IMR-90 (cell line): ENCODE measurements at places on chromosomes 7 and 10. TPM values are rescaled to one million over a fixed set of nuclear protein-coding genes. Genes with fewer than 3 reads are reported as not detected.

DNA sequence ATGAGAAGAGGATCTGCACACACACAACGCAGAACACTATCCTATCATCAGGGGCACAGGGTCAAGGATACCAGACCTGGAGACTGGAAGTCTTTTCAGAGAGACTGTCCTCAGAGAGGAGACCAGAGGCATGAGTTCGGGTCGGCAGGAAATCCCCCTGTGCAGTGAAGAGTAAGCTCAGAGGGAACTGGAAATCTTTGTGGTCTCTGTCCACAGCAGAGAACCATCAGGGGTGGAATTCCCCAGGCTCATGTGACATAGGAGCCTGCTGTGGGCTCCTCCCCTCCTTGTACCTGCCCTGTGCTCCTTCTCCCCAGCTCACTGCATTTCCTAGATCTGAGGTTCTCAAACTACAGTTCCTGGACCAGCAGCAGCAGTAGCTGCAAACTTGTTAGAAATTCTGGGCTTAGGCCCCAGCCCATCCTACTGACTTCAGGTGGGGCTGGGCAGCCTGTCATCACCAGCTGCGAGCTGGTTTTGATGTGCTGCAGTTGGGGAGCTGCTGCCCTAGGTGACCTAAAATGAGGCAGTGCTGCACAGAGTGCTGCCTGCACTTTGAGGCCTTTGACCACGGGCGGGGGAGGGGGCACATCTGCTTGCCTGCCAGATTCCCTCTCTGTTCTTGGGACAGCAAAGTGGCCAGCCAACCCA is 2.4 kb downstream of the ZMIZ2 start:
- no peak overlapping the region for H3K4me3 ChIP-seq
- H3K36me3 ChIP-seq, result peaks cover 2% of the 10 kb centered on the region; the same call in 1 of the 2 replicates
- peak; percentile 52 for DNase-seq
- no peak overlapping the region for H3K27ac ChIP-seq

DNA sequence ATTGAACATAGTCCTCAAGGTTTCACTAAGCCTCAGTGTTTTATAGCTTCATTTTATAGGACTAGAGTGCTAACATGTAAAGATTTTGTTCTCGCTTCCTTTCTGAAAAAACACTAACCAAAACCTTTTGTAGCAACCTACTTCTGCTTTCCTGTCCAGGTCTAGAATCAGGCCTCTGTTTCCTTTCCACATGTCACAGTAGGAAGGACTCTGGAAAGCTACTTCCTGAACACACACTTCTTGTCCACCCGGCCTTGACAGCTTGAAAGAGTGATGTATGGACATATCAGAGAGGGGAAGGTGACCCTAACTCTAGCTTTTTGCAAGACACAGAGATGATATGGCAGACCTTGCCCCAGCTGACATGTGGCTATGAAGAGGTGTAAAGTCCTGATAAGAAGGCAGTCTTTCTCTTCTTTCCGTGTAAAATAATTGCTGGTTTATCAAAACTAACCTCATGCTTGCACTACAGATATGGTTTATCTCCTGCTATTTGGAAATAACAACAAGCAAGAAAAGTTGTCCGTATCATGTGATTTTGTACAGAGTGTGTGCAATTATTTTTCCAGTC is 175.4 kb downstream of the SKAP2 start:
- no peak overlapping the region for H3K4me3 ChIP-seq
- no peak for DNase-seq
- H3K4me1 ChIP-seq, result peaks cover 8% of the 10 kb centered on the region
- peak overlapping the region; percentile 67; the same call in 1 of the 2 replicates for H3K27ac ChIP-seq
- H3K27me3 ChIP-seq, result no peaks in the 10 kb centered on the region
- H3K36me3 ChIP-seq, result no peaks in the 10 kb centered on the region

DNA sequence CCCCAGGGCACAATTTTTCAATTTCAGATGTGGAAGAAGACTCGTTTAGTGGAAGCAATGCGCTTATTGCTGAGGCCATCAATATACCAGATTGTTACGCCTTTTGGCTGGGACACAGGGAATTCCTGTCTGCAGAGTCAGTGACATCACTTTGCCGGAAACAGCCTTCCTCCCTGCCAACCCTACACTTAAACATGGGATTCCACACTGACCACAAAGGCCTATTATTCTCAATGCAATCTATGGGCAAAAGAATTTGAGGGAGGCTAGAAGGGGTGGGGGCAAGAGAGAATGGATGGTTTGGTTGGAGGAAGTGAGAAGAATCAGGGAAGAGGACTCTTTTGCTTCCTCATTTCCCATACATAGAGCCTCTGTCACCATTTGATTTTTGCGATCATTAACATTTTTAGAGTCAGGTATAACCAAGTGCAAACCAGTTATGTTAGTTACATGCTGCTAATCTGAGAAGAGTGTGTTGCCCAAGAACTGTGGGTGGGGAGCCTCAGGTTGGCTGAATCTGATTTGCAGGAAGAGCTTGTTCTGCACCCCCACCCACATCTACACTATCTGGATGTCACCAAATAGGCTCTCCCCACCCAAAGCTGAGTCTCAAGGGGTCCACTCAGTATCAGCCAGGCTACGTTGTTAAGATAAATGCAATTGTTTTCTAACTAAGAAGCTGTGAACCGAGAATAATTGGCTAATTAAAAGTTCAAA is 58.2 kb downstream of the ENTPD1 start:
- no peak overlapping the region for H3K4me3 ChIP-seq
- peak overlapping the region; percentile 58; the same call in 1 of the 2 replicates for H3K27ac ChIP-seq
- H3K36me3 ChIP-seq, result no peaks in the 10 kb centered on the region
- no peaks in the 10 kb centered on the region for H3K27me3 ChIP-seq
- DNase-seq, result peak; percentile 89

DNA sequence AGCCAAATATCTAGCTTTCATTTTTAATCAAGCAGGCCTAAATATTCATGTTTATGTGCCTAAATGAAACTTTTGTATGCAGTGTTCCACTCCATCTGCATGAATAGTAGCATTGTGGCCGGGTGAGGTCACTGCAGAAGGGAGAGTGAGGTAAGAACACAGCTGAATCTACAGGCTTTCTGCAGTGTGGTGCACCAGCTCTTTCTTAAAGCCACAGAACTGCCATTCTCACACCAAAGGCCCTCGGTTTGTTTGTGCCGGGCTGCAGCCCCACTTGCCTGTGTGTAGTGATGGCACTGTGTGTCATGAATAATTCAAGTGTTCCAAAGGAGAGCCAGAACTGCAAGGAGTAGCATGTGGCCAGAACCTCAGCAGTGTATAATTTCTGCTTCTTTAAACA is 204.1 kb downstream of the TRIL start:
- peak; percentile 85 for DNase-seq
- peaks cover 4% of the 10 kb centered on the region for H3K4me1 ChIP-seq
- no peaks in the 10 kb centered on the region for H3K27me3 ChIP-seq
- no peaks in the 10 kb centered on the region for H3K36me3 ChIP-seq
- H3K4me3 ChIP-seq, result no peak overlapping the region
- no peak overlapping the region for H3K27ac ChIP-seq

DNA sequence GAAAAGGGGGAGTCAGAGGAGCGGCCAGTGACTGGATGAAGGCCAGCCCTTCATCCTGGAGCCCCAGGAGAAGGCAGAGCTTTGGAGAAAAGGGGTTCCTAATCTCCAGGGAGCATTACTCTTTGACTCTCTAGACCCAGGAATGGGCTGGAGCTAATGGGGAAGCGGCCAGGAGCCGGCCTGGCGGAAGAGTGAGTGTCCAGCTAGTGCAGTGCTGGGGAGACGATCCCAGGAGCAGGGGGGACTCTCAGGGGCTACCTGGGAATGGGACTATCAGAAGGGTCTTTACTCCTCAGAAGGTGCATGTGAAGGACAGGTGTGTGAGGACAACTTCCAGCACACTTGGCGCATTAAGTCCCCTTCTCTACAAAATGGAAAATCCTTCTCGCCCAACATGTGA is 2.4 kb upstream of the PAX2 start:
- H3K4me3 ChIP-seq, result no peak overlapping the region
- DNase-seq, result no peak
- H3K36me3 ChIP-seq, result no peaks in the 10 kb centered on the region
- H3K27ac ChIP-seq, result no peak overlapping the region
- no peaks in the 10 kb centered on the region for H3K4me1 ChIP-seq
- H3K27me3 ChIP-seq, result peaks cover 95% of the 10 kb centered on the region

GRCh38 chr7:125278318-125278717 is 348.7 kb upstream of the POT1 start:
- no peak overlapping the region for H3K4me3 ChIP-seq
- no peak overlapping the region for H3K27ac ChIP-seq
- H3K36me3 ChIP-seq, result no peaks in the 10 kb centered on the region
- H3K27me3 ChIP-seq, result no peaks in the 10 kb centered on the region
- no peaks in the 10 kb centered on the region for H3K4me1 ChIP-seq

DNA sequence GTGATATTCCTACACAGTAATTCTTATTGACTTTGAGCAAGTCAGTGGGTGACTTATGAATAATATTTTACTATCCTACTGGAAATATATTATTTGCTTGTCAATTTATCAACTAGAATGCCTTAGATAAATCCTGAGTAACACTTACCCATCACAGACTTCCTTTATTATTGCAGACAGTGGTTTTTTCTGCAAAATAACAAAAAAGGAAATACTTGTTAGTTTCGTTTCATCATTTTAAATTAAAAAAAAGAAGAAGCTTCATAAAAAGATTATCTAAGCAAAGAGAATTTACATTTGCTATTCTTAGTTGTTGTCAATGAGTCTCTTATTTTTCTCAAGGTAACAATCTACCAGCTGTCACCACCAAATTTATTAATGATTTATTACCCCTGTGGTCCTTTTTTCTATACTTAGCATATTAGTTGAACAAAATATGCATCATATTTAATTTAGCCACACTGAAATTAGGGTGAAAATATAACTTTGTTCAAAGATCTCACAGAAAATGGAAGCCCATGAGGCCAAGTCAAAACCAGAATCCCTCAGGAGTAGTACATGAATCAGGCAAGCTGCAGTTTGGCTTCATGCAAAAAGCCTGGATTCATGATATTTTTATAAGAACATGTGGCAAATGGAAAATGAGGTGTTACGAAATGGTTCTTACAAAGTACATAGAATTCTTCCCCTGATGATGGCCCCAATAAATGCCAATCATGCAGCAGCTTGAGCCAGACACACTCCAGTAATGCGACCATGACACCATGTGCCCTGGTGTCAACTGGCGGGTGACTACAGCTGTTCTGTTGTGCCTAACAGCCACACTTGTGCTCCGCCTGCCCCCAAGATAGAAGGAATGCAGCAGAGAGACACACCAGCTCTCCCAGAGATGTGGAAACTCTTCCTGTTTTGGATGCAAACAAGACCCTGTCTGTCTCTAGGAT is 132.6 kb downstream of the ELMO1 start:
- H3K4me3 ChIP-seq, result no peak overlapping the region
- H3K36me3 ChIP-seq, result no peaks in the 10 kb centered on the region
- no peaks in the 10 kb centered on the region for H3K27me3 ChIP-seq
- no peaks in the 10 kb centered on the region for H3K4me1 ChIP-seq

- H3K27me3 ChIP-seq, result no peaks in the 10 kb centered on the region
- no peak overlapping the region for H3K4me3 ChIP-seq
- peaks cover 49% of the 10 kb centered on the region for H3K4me1 ChIP-seq
- no peak for DNase-seq
- H3K27ac ChIP-seq, result no peak overlapping the region
Measured at GRCh38 chr7:2112261-2113198, 120.2 kb downstream of the MAD1L1 start.

GRCh38 chr10:48454302-48455054 is 148.0 kb downstream of the MAPK8 start:
- no peak overlapping the region for H3K4me3 ChIP-seq
- H3K4me1 ChIP-seq, result peaks cover 10% of the 10 kb centered on the region
- H3K27ac ChIP-seq, result no peak overlapping the region
- no peaks in the 10 kb centered on the region for H3K27me3 ChIP-seq

DNA sequence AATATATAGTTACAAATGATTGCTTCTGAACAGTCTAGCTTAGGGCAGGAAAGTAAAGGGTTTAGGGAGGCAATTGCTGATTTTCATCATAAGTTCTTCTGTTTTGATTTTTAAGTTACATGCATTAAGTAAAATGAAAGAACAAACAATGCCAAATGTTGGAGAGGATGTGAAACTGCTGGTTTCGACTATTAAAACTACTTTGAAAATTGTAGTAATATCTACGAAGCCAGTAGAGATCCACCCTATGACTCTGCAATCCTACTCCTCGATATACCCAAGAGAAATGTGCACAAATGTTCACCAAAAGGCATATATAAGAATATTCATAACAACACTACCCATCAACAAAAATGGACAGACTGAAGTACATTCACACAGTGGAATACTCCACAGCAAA is 24.3 kb downstream of the PDZD8 start:
- H3K4me3 ChIP-seq, result no peak overlapping the region
- H3K4me1 ChIP-seq, result no peaks in the 10 kb centered on the region
- no peaks in the 10 kb centered on the region for H3K27me3 ChIP-seq
- DNase-seq, result no peak
- H3K36me3 ChIP-seq, result no peaks in the 10 kb centered on the region
- H3K27ac ChIP-seq, result no peak overlapping the region

- no peaks in the 10 kb centered on the region for H3K27me3 ChIP-seq
- peaks cover 17% of the 10 kb centered on the region for H3K4me1 ChIP-seq
- DNase-seq, result peak; percentile 94
- H3K36me3 ChIP-seq, result no peaks in the 10 kb centered on the region
- H3K4me3 ChIP-seq, result no peak overlapping the region
Measured at GRCh38 chr10:110074758-110075671, 67.2 kb downstream of the ADD3 start.

The NPTX2 gene
- total RNA-seq, result under 0.01 TPM in 2 replicates
